ENCODE measurements at places on chromosomes 12 and 14.

DNA sequence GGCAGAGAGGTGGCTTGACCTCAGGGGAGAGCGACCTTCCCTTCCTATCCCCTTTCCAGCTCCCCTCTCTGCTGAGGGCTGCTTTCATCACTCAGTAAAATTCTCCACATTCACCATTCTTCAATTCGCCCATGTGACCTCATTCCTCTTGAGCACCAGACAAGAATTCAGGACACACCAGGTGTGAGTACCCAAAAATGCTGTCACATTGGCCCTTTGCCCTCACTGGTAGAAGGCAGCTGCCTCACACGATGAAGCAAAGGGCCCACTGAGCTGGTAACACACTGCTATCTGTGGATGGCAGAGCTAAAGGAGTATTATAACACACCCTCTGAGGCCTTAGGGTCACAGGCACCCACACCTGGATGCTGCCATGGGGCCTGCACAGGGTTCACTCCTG, 59.7 kb downstream of the SSH1 start:
- no peak for DNase-seq

GRCh38 chr12:65962036-65962430, 137.8 kb downstream of the HMGA2 start:
- DNase-seq, result no peak

GRCh38 chr12:63934936-63935335, 90.4 kb downstream of the SRGAP1 start:
- no peak for DNase-seq

DNA sequence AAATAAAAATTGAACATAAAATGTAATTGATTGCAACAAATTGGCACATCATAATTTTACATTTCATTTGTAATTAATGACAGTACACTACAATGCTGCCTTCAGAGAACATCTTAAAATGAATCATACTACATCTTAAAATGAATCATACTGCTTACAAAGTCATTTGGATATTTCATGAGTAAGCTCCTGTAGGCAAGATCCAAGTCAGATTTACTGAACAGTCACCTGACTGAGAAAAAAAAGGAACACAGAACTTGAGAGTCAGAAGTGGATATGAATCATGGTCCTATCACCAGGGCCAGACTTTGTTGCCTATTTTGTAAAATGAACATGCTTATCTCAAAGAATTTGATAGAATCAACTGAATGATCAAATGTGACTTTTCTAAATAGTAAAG, 32.7 kb upstream of the FBLN5 start:
- peak; percentile 51 for DNase-seq

GRCh38 chr12:101799774-101800173, 31.0 kb downstream of the GNPTAB start:
- DNase-seq, result no peak

- no peak for DNase-seq
Measured at GRCh38 chr12:64670919-64671639, 60.8 kb downstream of the RASSF3 start.

DNA sequence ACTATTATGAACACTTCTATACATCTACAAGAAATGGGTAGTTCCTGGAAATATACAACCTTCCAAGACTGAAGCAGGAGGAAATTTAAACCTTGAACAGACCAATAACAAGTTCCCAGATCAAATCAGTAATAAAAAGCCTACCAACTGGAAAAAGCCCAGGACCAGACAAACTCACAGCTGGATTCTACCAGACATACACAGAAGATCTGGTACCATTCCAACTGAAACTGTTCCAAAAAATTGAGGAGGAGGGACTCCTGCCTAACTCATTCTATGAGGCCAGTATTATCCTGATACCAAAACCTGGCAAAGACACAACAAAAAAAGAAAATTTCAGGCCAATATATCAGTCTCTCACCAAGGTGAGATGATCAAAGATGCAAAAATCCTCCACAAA, 189.4 kb downstream of the RPS29 start:
- DNase-seq, result no peak

DNA sequence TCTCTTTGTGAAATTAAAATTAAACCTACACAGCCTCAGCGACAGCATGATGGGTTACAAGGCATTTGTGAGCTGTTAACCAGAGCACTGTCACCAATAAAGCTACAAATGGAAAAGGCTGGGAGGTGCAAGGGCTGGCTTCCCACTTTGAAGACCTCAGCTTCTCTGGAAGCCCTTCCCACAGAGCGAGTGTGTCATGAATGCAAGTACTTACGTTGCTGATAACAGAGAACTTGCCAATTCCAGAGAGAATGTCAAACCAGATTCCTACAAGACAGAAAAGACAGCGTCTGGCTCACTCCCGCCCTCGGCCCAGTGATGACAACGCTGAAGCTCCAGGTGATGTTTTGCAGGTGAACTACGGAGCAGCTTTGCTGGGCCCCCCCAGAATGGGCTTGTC, 145.8 kb downstream of the NTF3 start:
- no peak for DNase-seq

- DNase-seq, result no peak
Measured at GRCh38 chr14:103541709-103542604, 13.0 kb downstream of the TRMT61A start.

GRCh38 chr12:71420775-71421406, 18.7 kb upstream of the LGR5 start:
- no peak for DNase-seq

DNA sequence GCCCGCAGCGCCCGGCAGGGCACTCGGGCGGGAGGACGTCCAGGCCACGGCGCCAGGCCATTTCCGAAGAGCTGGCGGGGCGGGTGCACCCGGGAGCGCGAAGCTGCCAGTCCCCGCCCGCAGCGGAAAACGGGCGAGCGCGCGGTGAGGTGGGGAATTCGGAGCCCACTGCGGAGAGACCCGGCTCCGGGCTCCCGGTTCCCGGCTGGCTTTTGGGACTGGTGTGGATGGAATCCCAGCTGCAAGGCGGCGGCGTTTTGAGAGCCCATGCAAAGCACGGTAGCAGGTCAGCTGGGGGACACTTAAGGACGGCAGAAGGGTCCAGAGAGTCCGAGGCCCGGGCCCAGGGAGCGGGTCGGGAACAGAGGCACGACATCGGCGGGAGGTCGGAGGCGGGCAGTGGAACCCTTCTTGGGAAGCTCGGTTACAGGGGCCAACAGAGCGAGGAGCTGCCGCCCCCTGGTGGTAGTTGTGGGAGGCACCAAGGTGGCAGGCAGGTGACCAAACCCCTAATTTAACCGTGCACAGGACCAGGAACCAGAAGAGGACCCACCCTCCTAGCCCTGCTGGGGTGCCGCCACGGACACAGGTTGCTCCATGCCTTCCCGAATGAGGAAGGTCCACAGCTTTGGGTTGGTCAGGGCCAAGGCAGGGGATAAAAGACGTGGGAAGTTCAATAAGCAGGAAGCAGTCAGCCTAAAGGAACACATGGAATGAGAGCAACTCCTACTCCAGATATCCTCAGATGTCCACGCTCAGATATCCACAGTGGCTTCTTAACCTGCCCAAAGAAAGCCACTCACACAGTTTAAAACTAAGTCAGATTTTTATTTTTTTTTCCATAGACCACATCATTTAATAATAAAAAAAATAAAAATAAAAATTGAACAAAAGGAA, 685 bp upstream of the CDH24 start:
- DNase-seq, result peak; percentile 45

- DNase-seq, result no peak
Measured at GRCh38 chr12:67630373-67631088, 18.0 kb upstream of the DYRK2 start.

DNA sequence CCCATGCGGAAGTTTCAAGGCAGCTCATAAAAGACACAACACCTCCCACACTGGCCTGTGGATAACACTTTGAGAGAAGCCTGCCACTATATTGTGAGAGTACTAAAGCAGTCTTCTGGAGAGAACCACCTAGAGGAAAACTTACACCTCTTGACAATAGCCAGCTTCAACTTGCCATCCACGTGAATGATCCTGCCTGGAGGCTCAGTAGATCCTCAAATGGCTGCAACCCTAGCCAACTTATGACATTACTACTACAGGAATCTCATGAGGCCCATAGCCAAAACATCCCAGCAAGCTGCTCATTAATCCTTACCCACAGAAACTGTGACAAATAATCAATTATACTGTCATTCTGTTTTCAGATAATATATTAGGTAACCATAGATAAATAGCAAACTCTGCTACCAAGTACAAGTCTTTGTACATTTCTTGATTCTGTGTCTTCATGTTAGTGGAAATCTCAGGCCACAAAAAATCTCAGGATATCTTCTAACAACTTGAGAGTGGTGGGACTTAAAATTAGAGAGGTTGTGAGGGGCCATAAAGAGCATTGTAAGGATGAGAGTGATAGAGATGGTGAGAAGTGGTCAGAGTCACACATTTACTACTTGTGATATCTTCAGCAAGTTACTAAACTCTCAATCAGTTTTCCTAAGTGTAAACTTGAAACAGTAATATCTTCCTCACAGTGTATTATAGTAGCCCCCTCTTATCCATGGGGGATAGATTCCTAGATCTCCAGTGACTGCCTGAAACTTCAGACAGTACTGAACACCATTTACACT, 368.0 kb downstream of the C12orf50 start:
- no peak for DNase-seq

DNA sequence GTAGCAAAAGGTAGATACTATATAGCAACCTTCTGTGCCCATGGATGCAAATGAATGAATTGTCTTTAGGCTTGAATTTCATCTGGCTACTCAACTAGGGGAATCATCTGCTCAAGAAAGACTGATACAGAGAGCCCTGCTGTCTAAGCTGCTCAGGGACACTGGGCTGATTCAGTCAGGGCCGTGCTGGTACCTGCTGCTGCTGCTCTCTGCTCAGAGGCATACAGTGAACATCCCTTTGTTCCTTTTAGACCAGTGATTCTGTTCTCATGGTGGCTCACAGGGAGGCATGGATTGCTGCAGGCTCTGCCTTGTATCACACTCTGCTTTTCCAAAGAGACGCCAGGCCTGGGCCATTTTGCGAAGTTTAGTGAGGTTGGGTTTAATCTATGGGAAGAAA, 14.1 kb downstream of the EIF2B2 start:
- no peak for DNase-seq

DNA sequence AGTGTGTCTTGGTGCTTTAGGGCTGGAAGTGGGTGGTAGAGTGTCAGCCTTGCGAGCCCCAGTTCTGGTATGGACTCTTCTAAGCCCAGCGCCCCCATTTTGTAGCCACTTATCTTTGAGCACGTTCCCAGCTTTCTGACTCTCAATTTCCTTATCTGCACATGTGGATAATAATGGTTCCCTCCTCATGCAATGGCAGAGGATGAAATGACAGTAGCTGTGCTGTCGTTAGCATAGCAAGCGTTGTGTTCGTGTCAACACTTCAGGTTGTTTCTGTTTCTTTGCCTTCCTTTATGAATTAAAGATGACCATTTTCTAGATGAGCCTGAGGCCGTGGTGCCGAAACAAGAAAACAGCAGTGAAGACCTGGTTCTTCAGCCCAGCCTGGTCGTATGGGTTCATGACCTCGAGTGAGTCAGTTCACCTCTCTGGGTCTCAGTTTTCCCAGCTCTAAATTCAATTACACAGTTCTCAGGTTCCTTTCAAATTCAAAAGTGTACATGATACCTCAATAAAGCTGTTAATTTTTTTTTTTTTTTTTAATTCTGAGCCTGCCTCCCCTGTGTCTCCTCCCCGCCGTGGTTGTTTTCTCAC, 233.0 kb downstream of the SLC41A2 start:
- no peak for DNase-seq

DNA sequence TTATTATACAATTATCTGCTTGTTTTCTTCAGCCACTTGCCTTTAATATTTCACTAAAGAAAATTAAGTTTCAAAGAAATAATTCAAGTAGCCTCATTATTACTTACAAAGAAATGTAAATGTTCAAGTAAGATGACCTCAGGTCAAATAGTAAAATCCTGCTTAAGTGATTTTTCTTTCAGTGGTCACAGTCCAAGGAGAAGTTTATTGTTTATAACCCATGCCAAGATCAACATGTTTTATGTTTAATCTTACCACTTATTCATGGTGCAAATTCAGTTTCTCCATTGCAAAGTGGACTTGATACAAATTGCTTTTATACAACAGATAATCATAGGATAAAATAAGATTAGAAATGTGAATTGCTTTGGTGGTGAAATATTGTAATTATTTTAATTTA, 370.2 kb upstream of the FLRT2 start:
- DNase-seq, result no peak
